CD4-positive, alpha-beta memory T cell (primary cell): ENCODE measurements at places on chromosomes 4 and X.

GRCh38 chr4:76883147-76883546 lies 14.8 kb downstream of the SOWAHB start:
- DNase-seq: no peak

DNA sequence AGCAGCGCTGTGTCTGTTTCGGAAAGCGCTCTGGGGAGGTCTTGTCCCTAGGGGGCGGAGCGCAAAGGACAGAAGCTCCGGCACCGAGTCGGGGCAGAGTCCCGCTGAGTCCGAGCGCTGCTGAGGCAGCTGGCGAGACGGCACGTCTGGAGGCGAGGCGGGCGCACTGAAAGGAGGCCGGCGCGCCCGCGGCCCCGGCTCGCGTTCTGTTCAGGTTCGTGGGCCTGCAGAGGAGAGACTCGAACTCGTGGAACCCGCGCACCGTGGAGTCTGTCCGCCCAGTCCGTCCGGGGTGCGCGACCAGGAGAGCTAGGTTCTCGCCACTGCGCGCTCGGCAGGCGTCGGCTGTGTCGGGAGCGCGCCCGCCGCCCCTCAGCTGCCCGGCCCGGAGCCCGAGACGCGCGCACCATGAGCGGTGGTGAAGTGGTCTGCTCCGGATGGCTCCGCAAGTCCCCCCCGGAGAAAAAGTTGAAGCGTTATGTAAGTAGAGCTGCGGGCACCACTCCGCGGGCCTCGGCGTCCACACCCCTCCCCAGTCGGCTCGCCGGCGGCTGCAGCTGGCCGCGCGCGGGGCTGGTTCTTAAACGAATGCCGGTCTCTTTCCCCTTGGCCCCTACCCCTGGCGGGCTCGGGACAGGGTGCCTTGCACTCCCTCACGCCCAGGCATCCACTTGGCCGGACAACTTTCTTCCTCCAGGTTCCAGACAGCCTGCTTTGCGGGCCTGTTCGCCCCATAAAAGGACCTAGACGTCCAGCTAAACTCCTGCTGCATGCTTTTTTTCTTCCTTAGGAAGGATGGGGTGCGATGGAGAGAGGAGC lies at the start of gene GAB1:
Gene GAB1 (plus strand): TSS at position 96 of the 819 bp plus-strand sequence. CDS start 313 bp downstream, at position 409.
- peak; percentile 6 for DNase-seq

GRCh38 chrX:101081231-101081630 lies 2.6 kb downstream of the TMEM35A start:
- DNase-seq: no peak

DNA sequence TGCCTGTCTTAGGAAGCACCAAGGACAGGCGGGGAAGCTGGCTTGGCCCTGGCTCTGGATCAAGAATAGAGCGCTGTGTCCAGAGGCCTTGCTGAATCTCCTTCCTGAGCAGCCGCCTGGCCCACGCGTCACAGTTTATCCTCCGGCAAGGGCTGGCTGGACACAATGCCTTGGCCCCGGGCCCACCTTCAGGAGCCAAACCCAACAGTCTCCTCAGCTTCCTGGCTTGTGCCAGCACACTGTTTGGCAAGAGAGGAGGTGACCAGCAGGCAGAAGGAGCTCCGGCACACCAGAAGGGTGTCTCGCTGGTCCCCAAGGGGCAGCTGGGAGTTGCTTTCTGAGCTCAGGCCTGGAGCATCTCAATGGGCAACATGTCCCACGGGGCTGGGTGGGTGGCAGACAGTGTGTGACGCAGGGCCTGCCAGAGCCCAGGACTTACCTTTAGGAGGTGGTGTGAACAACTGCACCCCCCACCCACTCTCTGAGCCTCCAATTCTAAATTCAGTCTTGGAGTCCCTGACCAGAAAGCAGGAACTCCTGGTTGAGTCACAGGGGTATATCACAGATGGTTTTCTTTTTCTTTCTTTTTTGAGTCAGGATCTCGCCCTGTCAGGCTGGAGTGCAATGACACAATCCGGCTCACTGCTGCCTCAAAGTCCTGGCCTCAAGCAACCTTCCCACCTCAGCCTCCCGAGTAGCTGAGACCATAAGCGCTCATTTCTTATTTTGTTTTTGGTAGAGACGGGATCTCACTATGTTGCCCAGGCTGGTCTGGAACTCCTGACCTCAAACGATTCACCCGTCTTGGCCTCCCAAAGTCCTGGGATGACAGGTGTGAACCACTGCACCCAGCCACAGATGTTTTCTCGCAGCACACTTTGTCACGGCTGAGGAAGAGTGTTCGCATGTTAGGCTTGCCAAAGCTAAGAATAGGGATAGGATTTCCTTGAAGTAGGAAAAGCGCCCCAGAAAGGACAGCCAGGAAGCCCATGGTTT lies 361.2 kb downstream of the BCOR start:
- DNase-seq: no peak

DNA sequence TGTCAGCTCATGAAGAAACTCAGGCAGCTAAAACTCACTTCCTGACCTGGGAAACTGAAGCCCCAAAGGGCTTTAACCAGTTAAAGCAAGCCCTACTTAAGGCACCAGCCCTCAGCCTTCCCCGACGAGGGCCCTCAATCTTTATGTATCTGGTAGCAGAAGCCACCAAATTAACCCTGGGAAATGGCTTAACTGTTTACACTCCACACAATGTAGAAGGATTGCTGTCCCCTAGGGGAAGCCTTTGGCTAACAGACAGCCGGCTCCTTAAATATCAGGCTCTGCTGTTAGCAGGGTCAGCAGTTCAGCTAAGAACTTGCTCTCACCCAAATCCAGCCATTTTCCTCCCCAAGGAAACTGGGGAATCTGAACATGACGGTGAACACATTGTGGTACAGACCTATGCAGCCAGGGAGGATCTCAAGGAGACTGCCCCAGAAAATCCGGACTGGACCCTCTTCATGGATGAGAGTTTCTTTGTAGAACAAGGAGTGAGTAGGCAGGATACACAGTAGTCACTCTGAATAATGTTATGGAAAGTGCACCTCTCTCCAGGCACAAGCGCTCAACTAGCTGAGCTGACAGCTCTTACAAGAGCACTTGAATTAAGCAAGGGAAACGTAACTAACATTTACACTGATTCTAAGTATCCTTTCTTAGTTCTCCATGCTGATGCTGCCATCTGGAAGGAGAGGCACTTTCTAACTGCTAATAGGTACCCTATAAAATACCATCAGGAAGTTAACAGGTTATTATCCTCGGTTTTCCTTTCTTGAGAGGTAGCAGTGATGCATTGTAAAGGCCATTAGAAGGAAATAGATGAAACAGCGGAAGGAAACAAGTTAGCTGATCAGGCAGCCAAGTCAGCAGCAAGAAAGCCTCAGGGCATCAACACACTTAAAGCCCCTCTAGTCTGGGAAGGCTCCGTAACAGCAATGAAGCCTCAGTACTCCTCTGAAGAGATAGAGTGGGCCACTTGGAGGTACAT lies 9.6 kb upstream of the NAF1 start:
- DNase-seq: no peak

GRCh38 chr4:140448830-140449229 lies 21.4 kb upstream of the CLGN start:
- no peak for DNase-seq
